Karpas-422 (cell line): ENCODE measurements at places on chromosomes 11 and 22.
A peak's percentile ranks its signal among the peaks of the same experiment; 100 is the strongest.

DNA sequence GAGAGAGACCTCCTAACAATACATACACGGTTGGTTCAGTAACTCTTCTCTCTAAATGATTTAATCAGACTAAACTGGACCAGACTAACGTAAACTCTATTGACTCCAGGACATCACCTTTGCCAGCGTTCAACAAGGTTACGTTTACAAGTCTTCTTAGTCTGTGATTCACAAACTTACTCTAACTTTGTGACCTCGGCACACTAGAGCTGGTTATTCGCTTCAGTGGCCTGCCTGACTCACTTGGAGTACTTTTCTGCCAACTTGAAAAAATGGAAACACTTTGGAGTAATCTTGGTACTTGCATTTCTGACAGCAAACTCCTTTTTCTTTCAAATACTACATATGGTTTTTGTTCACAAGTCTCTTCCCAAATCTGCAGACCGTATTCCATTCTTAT is 26.2 kb downstream of the MTMR2 start:
- DNase-seq = no peak

DNA sequence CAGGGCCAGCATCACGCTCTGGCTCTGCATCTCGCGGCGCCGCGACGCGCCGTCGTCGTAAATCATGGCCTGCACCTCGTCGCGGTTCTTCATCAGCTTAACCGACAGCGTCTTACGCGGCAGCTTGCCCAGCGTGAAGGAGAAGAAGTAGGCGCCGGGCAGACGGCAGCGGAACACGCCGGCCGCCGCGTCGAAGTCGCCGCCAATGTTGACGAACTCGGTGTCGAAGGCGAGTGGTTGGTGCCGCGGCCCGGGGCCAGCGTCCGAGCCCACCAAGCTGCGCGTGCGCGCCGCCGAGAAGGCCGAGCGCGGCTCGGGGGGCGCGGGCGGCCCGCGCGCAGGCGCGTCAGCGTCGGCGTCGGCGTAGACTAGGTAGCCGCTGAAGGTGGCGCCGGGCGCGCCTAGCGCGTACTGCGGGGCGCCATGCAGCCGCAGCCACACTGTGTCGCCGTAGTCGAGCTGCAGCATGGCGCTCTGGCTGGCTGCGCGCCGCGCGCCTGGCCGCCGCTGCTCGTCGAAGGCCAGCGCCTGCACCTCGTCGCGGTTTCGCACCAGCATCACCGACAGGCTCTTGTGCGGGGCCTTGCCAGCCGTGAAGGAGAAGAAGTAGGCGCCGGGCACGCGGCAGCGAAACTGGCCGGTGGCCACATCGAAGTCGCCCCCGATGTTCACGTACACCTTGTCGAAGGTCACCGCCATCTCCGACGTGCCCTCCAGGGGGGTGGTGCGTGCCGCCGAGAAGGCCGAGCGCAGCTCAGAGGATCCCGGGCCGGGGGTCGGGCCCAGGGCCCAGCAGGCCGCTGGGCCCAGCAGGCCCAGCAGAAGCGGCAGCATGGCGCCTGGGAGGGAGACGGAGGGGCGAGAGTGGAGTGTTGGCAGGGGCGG is 3.7 kb downstream of the FAM180B start:
- no peak for DNase-seq

- DNase-seq = no peak
Measured at GRCh38 chr22:20965104-20965887, 1.8 kb upstream of the AIFM3 start.

DNA sequence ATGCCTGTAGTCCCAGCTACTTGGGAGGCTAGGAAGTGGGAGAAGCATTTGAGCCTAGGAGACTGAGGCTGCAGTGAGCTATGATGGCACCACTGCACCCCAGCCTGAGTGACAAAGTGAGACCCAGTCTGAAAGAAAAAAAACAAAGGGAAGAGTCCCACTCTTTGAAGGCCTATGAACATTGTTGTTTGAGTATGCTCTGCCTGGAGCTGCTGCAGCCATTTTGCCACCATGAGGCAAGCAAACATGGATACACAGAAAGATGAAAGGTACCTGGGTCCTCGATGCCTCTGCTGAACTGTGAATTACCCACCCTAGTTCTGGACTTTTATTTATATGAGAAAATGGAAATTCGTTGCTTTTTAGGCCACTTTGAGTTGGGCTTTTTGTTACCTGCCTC is 19.7 kb upstream of the TSPAN18 start:
- no peak for DNase-seq

DNA sequence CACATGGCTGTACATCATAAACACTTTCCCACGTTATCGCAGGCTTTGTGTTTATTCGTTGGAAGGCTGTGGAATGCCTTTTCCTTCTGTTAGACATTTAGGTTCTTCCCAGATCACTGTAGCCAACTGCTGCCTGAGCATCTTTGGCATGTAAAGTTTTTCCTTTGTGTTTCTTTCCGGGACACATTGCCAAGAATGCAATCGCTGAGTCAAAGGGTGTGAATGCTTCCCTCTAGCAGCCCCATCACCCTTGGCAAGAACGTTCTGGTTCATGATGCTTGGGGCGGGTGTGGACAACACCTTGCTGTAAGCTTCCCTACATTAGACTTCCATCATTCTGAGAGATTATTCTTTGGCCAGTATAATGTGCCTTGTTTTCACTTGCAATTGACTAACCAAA is 136.2 kb downstream of the OSBP2 start:
- no peak for DNase-seq

- no peak for DNase-seq
Measured at GRCh38 chr11:26620282-26621045, 48.4 kb upstream of the MUC15 start.

- peak; percentile 72 for DNase-seq
Measured at GRCh38 chr22:40414311-40414710, 43.9 kb downstream of the SGSM3 start.

DNA sequence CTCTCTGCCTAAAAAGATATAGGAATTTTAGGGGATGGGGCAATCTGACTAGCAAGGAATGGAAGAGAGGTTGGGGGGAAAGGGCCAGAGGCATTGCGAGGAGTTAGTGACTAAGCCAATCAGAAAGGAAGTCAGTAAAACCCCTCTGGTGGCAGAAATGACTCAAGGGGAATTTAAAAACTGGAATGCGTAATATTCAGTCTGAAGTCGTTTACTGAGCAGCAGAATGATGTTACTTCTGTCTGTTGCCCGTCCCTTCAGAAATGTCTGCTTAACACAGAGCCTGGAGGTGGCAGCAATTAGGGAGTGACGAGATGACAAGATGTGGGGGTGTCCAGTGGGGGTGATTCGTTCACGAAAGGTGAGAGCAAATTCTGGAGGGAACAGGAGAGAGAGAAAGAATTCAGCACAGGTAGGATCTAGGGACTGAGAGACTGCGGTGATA is 107.7 kb upstream of the CLMP start:
- DNase-seq = peak; percentile 76

DNA sequence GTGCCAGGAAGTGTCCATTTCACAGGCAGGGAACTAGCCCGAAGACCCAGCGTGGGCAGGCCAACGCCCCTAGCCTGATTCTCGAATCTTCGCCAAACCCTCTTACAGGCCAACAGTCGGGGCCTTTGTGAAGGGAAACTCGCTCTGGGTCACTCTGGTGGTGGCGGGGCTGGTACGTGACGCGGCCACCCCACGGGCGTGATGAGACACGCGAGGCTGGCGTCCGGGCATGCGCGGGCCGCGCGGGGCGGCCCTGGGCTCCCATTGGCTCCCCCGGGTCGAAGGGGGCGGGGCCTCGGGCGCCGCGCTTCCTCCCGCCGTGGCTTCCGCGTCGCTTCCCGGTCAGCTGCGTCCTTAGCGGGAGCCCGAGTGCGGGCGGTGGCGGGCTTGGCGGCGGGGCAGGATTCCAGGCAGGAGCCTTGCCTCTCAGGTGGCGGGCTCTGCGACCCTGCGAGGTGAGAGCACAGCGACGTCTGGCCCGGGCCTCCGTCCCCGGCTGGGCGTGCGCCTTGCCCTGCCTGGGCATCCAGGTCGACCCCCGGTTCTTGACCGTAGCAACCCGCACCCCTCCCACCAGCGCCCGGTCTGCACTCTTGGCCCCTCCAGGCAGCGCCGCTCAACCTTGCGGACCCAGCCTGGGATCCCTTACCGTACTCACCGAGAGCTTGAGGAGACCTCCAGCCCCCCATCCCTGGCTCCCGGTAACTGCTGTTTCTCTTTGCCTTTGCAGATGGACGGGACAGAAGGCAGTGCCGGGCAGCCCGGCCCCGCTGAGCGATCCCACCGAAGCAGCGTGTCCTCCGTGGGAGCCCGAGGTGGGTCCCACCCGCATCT is at the start of gene FRMD8:
Gene FRMD8, plus strand, starts transcription at position 331 of the 834 bp plus-strand sequence. Its CDS starts 400 bp downstream, at position 731.
- DNase-seq = peak; percentile 92

- no peak for DNase-seq
Measured at GRCh38 chr22:48748860-48749554, 1078.7 kb downstream of the BRD1 start.

GRCh38 chr11:95229993-95230809 is 801 bp downstream of the SESN3 start:
- DNase-seq = peak; percentile 81

DNA sequence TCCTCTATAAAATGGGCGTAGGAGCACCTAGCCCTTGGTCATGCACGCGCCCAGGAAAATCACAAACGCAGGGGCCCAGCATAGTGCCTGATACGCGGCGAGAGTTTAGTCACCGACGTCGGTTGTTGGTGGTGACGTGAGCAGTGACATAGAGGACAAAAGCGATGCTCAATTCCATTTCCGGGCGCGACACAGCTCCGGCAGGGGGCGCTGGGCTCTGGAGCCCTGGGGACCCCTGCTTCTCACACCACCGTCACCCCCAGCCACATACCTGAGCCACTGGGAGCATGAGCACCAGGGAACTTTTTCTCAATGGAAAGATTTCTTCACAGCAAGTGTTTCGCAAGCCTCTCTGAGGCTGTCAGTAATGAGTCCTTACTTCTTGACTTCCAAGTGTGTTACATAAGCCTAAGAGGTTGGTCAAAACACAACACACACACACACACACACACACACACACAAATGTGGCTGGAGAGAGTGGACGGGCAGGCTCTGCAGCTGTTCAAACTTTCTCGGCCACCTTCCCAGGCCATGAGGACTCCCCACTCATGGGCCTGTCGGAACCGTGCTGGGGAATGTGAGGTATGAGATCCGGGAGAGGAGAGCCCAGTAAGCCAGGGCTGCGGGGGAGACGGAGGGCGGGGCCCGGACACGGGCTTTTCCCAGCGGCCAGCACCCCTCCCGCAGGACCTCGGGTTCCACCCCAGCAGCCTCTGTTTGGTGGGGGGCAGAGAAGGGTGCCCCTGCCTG is 36.9 kb upstream of the LINC01488 start:
- no peak for DNase-seq

GRCh38 chr11:21385669-21386440 is 716.5 kb downstream of the NELL1 start:
- no peak for DNase-seq
